ENCODE measurements at places on chromosomes 12 and 14.

- DNase-seq, result no peak
Measured at GRCh38 chr12:29782871-29783772, 620 bp downstream of the TMTC1 start.

- DNase-seq, result no peak
Measured at GRCh38 chr12:91191513-91192111, 9.0 kb upstream of the DCN start.

- no peak for DNase-seq
Measured at GRCh38 chr14:92962031-92962830, 39.3 kb downstream of the CHGA start.

- DNase-seq, result peak; percentile 69
Measured at GRCh38 chr14:23009939-23010726, at the start of gene C14orf93. Gene C14orf93, minus strand, starts transcription at chr14:23010143. Its CDS starts 11,120 bp downstream, at chr14:22999023.

GRCh38 chr12:42325326-42325652 is 605 bp downstream of the ZCRB1 start:
- DNase-seq, result no peak

DNA sequence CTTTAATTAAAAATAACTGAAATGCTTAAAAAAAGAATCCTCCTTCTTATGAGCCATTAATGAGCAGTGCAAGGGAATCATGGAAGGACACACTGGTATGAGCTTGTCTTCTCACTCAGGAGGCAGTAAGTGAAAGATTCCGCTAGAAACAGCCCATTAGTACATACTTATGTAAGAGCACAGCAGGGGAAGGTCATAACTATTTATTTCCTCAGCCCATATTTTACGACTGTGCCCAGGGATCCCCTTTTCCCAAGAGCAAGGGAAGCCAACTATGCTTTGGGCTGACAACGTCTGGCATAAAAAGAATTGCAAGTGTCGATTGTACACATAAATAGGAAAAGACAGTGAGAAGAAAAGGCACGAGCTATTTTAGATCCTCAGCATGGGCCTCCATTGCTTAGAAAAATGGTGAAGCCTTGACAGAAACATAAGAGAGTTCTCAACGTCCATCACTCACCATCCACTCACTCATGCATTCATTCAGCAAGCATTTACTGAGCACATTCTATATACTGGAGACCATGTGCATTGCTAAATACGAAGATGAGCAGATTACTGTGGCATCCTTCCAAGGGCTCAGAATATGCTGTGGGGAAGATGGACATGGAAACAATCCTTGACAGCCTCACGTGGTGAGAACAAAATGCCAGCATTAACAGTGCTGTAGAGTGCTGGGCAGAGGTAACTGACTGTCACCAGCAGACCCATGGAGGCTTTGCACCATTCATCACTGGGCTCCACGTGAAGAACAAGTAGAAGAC is 152.7 kb downstream of the NTF3 start:
- no peak for DNase-seq

DNA sequence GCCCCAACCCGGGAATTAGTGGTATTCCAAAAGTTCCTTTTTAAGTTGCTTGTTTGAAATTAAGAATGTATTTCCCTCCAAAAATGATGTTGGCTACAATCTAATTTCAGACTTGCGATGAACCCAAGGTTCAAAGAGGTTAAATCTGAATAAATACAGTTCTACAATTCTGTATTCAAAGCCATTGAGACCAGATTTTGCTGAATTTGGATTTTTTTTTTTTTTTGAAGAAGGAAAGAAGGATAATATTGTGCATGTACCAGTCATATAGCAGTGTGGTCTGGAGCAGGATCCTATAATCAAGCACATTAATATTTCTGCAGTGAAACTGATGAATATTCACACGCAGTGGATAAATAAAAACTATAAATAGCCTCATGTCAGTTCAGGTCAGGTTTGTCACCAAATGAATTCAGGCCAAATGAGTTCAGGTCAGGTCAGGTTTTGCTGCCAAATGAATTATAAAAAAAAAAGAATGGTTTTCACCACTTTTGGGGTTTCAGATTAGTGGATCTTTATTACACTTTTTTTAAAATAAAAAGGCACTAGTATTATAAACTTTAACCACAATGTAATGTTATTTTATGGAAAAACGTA is 69.5 kb downstream of the CRADD start:
- DNase-seq, result no peak

GRCh38 chr12:132539016-132539773 is 49.2 kb downstream of the FBRSL1 start:
- DNase-seq, result no peak
